ENCODE measurements at places on chromosomes 2 and 18.

DNA sequence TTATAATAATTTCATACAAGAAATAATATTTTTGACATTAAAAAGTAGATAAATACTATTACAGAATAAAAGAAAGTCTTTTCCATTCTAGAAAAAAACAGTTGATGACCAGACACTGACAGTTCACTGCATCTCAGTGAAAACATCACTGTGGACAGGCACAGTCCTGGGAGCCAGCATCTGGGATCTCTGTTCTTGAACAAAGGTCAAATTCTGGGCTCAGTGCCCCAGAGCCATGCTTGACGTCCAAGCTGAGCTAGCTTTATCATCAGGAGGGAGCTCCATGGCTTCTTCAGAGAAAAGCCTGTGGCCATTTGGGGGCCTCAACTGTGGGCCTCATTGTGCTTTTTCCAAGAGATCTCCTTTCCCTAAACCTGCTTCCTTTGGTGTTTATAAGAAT is 86.1 kb upstream of the SRD5A2 start:
- DNase-seq = no peak

GRCh38 chr18:52749542-52749941 is 409.5 kb downstream of the DCC start:
- no peak for DNase-seq

DNA sequence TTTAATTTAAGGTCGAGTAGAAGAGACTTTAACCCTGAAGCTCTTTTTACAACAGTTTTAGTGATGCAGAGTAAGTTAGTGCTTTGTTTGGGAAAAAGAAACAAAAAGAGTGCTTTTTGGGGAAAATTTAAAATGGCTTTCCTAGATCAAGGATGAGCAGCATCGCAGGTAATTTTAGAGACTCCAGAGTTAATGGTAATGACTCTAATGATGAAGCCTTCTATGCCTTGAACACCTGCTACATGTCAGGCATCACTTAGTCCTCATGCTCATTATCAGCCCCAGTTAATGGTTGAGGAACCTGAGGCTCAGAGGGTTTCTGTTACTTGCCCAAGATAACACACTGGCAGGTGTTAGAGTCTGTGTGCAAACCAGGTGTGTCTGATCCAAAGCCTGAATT is 167.8 kb downstream of the ACOXL start:
- no peak for DNase-seq

DNA sequence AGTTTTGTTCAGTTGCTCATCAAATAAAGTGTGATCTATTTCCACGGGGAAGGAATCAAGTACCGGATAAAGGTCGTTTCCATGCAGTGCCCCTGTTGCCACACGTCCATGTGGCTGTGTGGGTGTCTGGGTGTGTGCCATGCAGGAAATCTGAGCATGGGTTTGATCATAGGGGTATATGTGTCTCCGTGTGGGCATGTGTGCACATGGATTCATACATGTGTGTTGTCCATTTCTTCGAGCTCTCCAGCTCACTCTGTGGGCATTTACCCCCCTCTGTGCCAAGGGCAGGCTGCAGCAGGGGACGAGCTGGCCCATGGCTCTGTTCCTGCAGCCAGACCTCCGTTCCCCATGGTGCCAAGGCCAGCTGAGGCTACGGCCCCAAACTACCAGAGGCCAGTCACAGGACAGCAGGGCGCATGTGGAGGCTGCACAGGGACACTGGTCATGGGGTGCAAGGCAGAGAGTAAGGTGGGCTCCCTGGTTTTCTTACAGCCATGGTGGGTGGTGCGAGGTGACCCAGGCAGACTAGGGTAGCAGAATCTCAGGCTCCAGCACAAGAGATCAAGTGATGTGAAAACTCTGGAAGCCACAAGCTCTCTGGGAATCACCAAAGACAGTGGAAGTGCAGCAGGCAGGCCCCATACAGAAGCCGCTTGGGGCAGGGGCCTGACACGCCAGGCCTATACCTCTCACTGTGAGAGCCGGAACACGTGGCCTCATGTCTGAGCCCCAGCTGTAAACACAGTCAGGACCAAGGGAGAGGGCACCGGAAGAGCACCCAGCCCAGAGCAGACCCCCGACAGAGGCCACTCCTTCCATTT is 66.4 kb upstream of the RAB6C start:
- no peak for DNase-seq

DNA sequence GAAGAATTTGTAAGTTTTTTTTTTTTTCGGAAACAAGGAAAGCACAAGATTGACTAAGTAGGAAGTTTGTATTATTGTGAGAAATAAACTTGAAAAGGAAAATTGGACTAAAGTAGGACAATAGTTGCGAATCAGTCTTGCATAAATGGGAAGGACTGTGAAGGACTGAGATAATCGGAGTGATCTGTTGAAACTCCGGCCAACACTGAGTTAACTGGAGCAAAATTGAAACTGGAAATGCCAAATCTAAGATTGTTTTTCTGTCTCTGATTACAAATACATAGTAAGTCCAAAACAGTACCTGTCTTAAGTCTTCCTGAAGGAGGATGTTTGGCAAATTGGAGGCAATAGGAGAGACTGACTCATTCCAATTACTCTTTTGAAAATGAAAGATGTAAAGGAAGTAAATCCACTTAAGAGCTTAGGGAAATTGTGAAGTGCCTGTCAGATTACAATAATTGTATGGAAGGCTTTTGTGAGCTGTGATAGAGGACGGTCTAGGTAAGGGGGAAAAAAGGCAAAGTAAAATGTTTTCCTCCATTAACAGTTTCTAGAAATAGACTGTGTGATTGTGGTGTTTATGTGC is 204.9 kb upstream of the CYRIA start:
- no peak for DNase-seq

- DNase-seq = no peak
Observed at GRCh38 chr2:6043238-6043637, 351.1 kb downstream of the SOX11 start.

GRCh38 chr18:74257083-74257482 is 34.7 kb downstream of the CYB5A start:
- DNase-seq = no peak

DNA sequence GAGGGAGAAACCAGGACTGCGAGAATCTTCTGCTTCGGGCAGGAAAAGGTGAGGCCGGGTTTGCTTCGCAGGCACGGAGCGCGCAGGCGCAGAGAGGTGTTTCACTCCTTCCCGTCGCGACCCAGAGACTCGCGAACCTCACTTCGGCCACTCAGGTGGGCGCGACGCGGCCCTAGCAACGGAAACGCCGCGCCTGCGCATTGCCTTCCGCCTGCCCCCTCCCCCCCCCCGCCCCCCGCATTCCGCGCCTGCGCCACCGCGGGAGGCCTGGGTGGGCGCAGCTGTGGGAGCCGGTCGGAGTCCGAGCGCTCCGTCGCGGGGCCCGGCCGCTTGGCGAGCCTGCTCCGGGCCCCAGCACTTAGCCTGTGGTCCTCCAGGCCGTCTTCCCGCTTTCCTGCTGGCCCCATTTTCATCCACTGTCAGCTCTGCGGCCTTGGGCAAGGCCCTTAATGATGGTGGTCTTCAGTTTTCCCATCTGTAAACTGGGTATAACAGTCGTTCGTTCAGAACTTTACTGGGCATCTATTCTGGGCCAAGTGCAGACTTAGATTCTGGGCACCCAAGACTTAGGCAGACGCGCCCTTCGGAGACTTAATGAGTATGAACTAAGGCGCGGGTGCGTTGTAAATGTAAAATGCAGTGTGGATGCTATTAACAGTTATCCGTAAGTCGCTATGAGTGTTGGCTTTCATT is 62.1 kb upstream of the ACKR3 start:
- peak; percentile 41 for DNase-seq

DNA sequence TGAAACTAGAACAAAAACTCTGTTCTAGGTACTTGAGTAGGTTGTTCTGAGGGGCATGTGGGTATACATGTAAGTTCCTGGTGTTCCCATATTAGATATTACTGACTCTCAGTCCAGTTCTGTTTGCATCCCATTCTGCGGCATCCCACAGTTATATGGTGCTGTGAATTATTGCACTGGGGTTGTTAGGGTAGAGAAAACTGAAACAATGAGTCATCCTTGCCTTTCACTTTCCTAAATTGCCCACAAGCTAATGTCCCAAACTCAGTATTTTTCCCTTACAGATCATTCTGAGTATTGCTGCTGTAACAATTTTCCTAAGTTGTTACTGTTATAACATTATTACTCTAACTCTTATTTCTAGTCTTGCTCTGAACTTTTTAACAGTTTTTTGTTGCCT is 3.0 kb downstream of the WDR75 start:
- DNase-seq = no peak

- DNase-seq = no peak
Observed at GRCh38 chr2:42922790-42923579, 130.6 kb upstream of the HAAO start.

- DNase-seq = no peak
Observed at GRCh38 chr2:181312515-181312927, 144.7 kb upstream of the ITGA4 start.

GRCh38 chr2:176518823-176519222 is 249.6 kb downstream of the MTX2 start:
- no peak for DNase-seq

DNA sequence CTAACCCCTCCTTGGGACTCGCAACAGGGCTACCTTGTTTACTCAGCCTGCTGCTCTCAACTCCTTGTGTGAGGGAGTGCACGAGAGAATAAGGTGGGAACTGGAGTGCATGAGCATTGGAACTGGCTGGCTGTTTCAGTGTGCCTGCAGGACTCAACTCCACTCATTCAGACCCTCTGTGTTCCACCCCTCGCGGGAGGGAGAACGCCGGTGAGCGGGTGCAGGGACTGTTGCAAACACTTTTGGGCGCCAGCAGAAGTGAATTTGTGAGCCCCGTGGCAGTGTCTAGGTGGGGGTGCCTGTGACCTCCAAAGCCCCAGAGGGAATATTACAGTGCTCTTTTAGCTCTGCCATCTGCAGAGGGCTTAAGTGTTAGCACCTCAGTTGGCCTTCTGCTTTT is 1978.3 kb upstream of the PIK3C3 start:
- no peak for DNase-seq

- DNase-seq = no peak
Observed at GRCh38 chr2:159811232-159811631, 13.2 kb upstream of the CD302 start.

GRCh38 chr2:107385921-107386320 is 440.8 kb upstream of the RGPD4 start:
- no peak for DNase-seq

DNA sequence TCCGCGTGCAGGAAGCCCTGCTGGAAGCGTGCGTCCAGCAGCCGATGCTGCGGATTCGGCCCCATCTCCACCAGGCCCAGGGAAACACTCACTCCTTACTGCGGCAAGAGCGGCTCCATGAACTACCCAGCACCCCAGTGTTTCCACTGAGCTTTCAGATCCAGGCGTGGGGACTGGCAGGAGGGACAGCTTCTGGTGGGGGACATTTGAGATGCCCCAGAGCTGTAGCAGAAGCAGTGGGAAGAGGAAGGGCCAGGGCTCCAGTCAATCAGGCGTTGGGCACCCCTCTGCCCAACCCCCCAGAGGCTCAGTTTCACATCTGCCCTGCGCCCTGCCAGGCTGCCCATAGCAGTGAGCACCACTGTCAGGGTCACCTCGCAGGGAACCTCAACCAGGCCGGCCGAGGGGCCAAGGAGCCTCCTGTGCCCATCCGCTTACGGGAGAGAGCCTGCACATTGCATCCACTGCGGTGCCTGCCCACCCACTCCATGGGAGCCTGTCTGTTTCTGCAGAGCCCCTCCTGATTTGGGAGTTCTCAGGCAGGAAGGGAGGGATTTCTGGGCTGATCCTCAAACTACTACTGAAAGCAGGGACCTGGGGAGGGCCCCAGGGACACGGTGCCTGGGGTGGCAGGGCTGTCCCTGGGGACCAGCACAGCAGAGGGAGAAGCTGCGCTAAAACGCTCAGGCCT is 4.6 kb downstream of the AGXT start:
- no peak for DNase-seq

GRCh38 chr2:38187541-38188011 is 111.6 kb upstream of the CYP1B1 start:
- no peak for DNase-seq

- no peak for DNase-seq
Observed at GRCh38 chr2:165440367-165440766, 29.1 kb upstream of the CSRNP3 start.

Data from stimulated activated CD8-positive, alpha-beta memory T cell treated with anti-CD3 and anti-CD28 coated beads, Interleukin-7, amount 100 ng/mL, for 48 hours (primary cell).